Neural progenitor cell (in vitro differentiated cells): ENCODE measurements at places on chromosomes 3 and 15. TPM values are rescaled to one million over a fixed set of nuclear protein-coding genes. Genes with fewer than 3 reads are reported as not detected.

DNA sequence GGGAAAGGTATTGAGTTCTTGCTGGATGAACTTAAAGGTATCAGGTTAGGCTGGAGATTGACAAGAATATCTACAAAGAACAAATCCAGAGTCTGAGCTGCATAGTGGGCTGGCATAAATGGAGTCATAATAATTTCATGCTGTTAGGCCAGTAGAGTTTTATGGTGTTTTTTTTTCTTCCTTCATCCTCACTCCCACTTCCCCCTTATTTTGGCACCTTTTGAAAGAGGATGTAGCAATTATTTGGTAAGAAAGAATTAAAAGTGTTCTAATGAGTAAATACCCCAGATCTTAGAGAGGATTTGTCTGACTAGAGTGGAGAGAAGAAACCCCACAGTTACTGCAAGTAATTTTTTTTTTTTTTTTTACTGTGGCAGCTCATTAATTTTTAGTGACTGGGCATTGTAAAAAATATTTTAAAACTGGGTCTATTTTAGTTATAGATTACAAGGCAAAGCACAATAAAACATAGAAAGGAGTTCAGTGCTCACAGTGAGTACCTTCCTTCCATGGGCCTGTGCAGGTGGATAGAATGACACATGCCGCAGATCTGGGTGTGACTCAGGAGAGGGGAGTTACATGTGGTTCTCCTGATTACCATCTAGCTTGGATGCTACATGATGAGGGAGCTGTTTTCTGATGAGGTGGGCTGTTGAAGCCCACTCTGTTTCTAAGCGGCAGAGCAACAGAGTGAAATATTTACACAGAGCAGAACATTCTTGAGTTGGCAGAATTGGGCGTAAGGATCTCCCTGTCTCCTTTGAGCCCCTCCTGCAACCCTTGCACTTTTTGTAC, 5.3 kb downstream of the EDEM1 start:
- H3K36me3 ChIP-seq = no peaks in the 10 kb centered on the region
- H3K27me3 ChIP-seq = peaks cover 4% of the 10 kb centered on the region
- no peak overlapping the region for H3K4me3 ChIP-seq
- H3K27ac ChIP-seq = no peak overlapping the region
- no peak for DNase-seq

DNA sequence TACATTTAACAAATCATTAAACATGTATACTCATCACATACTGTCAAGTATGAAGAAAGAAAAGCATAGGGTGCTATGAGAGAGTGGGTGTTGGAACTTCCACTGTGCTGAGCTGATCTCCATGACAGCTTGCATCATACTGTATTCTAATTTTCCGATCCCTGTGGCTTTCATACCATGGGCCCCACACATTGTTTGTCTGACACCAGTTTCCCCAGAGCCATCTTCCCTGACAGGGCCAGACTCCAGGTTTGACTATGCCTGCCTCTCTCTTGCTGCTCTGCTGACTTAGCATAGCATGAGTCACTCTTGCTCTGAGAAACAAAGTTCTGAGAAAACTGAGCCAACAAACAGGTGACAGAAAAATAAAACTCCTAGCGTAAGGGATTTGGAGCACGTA, 37.0 kb upstream of the CASR start:
- no peak overlapping the region for H3K27ac ChIP-seq
- H3K27me3 ChIP-seq = no peaks in the 10 kb centered on the region
- no peaks in the 10 kb centered on the region for H3K4me1 ChIP-seq
- no peak for DNase-seq

CCDC33 gene
- 1.9 TPM in 1 of 2 replicates, not detected in the other for total RNA-seq

GRCh38 chr15:39153058-39153714, 427.7 kb upstream of the THBS1 start:
- H3K4me1 ChIP-seq = peaks cover 17% of the 10 kb centered on the region
- H3K27ac ChIP-seq = no peak overlapping the region
- no peaks in the 10 kb centered on the region for H3K27me3 ChIP-seq
- no peak for DNase-seq

- H3K27me3 ChIP-seq = no peaks in the 10 kb centered on the region
- no peak for DNase-seq
- no peaks in the 10 kb centered on the region for H3K4me1 ChIP-seq
- no peak overlapping the region for H3K4me3 ChIP-seq
- no peaks in the 10 kb centered on the region for H3K36me3 ChIP-seq
Measured at GRCh38 chr3:6022621-6023020, 835.1 kb downstream of the EDEM1 start.

DNA sequence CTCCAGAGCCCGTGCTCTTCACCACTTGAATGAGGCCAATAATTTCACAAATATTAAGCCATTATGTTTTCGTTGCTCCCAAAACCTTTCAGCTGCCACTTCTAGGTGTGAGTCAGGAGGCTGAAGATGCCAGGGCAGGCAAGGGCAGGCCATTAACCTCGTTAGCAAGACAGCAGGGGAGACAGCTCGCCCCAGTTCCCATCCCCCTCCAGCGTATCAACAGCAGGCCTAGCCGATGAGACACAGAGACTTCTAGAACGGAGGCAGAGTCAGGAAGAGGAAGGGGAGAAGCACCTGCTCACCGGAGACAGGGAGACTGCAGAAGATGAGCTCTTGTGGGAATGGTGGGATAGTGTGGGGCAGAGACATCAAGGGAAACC, 28.0 kb upstream of the PLA2G4E start:
- H3K27me3 ChIP-seq = no peaks in the 10 kb centered on the region
- H3K27ac ChIP-seq = no peak overlapping the region
- no peak overlapping the region for H3K4me3 ChIP-seq
- no peak for DNase-seq
- H3K36me3 ChIP-seq = no peaks in the 10 kb centered on the region
- H3K4me1 ChIP-seq = no peaks in the 10 kb centered on the region

GOLGA6A gene
- total RNA-seq = 0.04 and 0.59 TPM in 2 replicates

- H3K27me3 ChIP-seq = no peaks in the 10 kb centered on the region
- no peaks in the 10 kb centered on the region for H3K36me3 ChIP-seq
- DNase-seq = no peak
- no peak overlapping the region for H3K4me3 ChIP-seq
Measured at GRCh38 chr3:56923526-56924224, 121.9 kb upstream of the ARHGEF3 start.

SPINT1 gene
- 12.0 and 13.7 TPM in 2 replicates for total RNA-seq

OCA2 gene
- 0.65 and 1.0 TPM in 2 replicates for total RNA-seq

DNA sequence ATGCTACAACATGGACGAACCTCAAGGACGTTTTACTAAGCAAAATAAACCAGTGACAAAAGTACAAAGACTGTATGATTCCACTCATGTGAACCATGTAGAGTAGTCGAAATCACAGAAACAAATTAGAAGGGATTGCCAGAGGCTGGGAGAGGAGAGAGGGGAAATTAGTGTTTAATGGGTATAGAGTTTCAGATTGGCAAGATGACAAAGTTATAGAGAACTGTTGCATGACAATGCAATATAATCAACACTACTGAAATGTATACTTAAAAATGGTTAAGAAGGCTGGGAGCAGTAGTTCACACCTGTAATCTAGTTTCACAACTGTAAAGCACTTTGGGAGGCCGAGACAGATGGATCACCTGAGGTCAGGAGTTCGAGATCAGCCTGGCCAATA, 36.9 kb downstream of the PLS1 start:
- no peaks in the 10 kb centered on the region for H3K27me3 ChIP-seq
- H3K27ac ChIP-seq = no peak overlapping the region
- DNase-seq = no peak
- no peaks in the 10 kb centered on the region for H3K36me3 ChIP-seq
- H3K4me3 ChIP-seq = no peak overlapping the region
- peaks cover 3% of the 10 kb centered on the region for H3K4me1 ChIP-seq

MYEF2 gene
- 110 and 140 TPM in 2 replicates for total RNA-seq

DNA sequence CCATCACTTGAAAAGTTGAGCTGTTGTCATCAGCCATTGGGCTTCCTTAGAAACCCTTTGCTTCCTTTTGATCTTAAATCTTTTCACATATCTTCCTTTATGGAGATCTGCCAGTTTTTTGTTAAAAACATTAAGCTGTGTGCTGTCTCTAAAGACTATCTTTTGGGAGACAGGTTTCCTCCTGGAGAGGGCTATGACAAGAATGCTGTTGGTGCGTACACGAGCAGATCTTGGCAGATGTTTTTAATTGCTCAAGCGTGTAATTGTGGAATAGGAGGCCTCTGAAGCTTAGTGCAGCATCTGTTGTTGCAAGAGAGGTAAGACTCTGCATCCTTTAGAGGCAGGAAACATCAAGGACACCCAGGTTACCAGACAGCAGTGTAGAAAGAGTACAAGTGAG, 56.8 kb downstream of the PHLDB2 start:
- H3K4me1 ChIP-seq = peaks cover 24% of the 10 kb centered on the region
- H3K36me3 ChIP-seq = no peaks in the 10 kb centered on the region
- peaks cover 34% of the 10 kb centered on the region for H3K27me3 ChIP-seq
- no peak overlapping the region for H3K27ac ChIP-seq

- no peak overlapping the region for H3K27ac ChIP-seq
- H3K27me3 ChIP-seq = no peaks in the 10 kb centered on the region
- no peak overlapping the region for H3K4me3 ChIP-seq
- no peaks in the 10 kb centered on the region for H3K36me3 ChIP-seq
- no peak for DNase-seq
Measured at GRCh38 chr3:139695007-139695406, 17.2 kb upstream of the NMNAT3 start.

DNA sequence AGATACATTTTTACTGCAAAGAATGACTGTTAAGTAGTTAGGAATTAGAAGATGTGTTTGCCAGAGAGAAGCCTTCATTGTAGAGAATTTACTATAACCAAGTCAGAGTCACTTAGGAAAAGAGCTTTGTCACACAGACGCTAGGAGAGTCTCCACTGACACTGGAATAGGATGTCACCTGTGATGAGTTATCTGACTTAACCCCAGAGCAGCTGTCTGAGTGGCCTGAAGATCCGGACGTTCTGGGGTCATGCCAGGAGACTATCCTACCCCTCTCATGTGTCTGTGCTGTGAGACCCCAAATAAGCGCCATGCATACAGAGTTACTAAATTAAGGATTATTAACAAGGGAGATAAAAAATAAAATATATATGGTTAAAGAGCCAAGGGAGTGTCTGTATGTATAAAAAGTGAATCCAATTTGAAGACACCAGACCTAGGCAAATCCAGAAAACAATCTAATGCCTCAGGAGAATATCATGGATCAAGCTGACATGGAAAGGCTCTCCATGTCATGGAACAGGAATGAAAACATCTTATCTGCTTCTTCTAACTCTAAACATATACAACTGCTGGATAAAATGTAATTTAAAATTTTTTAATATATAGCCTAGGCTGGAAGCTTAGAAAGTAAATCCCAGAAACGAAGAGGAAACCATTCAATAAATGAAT, 43.5 kb downstream of the ITGB5 start:
- H3K27me3 ChIP-seq = no peaks in the 10 kb centered on the region
- DNase-seq = no peak
- no peaks in the 10 kb centered on the region for H3K36me3 ChIP-seq
- no peak overlapping the region for H3K27ac ChIP-seq
- H3K4me1 ChIP-seq = no peaks in the 10 kb centered on the region

GRCh38 chr15:74165461-74165860, 8.0 kb upstream of the ISLR start:
- H3K4me1 ChIP-seq = no peaks in the 10 kb centered on the region
- no peak overlapping the region for H3K27ac ChIP-seq
- H3K36me3 ChIP-seq = no peaks in the 10 kb centered on the region
- no peaks in the 10 kb centered on the region for H3K27me3 ChIP-seq
- DNase-seq = no peak

SLC6A1 gene
- total RNA-seq = 0.52 and 0.77 TPM in 2 replicates

- no peak overlapping the region for H3K4me3 ChIP-seq
- DNase-seq = no peak
- peaks cover 27% of the 10 kb centered on the region for H3K4me1 ChIP-seq
Measured at GRCh38 chr3:53550005-53550620, 55.7 kb downstream of the CACNA1D start.

IGF1R gene
- total RNA-seq = 23.5 and 40.4 TPM in 2 replicates

DNA sequence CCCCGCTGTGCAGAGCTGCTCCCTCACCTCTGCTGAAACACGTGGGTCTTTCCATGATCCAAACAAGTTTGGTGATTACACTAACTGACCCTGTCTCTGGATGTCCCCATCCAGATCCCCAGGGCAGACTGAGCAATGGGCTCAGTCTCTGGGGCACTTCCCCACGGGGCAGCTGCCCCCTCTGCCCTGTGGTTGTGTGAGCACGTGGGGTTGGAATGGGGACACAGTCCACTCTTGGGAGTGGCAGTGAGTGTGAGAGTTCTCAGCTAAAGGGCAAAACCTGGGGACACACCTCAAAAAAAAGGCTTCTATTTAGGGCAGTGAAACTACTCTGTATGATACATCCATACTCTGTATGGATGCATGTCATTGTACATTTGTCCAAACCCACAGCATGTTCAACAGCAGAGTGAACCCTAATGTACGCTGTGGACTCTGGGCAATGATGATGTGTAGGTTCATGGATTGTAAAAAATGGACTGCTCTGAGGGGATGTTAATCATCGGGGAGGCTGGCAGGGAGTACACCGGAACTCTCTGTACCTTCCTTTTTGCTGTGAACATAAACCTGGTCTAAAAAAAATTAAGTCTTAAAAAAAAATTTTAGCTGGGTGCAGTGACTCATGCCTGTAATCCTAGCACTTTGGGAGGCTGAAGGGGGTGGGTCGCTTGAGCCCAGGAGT, 49.9 kb upstream of the BLM start:
- no peaks in the 10 kb centered on the region for H3K4me1 ChIP-seq
- no peaks in the 10 kb centered on the region for H3K27me3 ChIP-seq

ATP13A5 gene
- total RNA-seq = not detected in 2 replicates

TNIK gene
- 3.0 and 5.0 TPM in 2 replicates for total RNA-seq
